CD4-positive, alpha-beta T cell treated with Interleukin-6 for 4 hours (primary cell): ENCODE measurements at places on chromosomes 5 and 9.

DNA sequence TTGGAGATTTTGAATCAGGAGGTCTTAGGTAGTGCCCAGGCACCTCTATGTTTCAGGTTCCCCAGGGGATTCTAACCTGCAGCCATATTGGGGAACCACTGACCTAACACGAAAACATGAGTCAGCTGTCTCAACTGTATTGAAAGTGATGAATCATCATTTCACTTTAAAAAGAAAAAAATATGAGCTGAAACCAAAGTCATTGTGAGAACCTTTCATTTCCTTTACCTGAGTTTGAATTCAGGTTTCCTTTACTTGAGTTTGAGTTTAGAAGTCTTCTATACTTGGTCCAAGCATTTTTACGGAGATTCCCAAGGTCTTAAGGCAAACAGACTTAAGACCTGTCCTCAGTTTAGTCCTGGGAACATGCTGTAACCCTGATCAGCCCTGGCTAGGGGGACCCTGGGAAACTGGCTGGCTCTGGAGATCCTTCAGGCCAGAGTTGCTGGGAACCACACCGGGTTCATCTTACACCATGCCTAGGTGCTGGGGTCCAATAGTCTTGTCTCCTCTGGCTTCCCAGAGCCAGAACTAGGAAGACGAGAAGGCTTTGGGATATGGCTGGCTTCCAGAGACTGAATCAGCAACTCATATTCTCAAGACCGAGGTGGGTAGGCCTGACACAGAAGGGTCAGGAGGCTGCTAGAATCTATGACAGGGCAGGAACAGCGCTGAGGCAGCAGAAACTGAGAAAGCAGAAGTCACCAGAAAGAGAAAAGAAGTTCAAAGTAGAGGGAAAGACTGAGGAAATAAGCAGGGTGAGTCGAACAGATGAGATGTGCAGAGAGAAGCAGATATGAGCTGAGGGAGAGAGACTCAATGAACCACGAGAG, 16.4 kb upstream of the PDCD1LG2 start:
- DNase-seq: peak; percentile 2

- no peak for DNase-seq
Measured at GRCh38 chr5:129362456-129362855, 97.6 kb upstream of the ADAMTS19 start.

GRCh38 chr9:36166168-36166927, 2.8 kb upstream of the CCIN start:
- DNase-seq: peak; percentile 82

DNA sequence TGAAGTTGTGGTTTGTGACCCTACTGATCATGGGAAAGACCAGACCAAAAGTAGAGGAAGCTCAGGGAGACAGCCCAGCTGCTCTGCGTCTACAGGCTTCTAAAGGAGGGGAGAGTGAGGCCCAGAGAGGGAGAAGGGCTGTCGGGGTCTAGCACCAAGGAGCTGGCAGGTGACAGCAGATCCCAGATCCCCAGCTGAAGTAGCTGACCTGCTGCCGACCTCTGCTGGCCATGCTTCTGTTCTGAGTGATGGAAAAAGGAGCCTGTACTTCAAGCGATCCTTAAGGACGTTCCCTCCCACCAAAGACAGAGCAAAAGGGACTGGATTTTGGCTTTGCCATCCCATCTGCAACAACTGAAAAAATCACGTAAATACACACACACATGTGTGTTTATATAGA, 22.7 kb upstream of the QSOX2 start:
- no peak for DNase-seq

DNA sequence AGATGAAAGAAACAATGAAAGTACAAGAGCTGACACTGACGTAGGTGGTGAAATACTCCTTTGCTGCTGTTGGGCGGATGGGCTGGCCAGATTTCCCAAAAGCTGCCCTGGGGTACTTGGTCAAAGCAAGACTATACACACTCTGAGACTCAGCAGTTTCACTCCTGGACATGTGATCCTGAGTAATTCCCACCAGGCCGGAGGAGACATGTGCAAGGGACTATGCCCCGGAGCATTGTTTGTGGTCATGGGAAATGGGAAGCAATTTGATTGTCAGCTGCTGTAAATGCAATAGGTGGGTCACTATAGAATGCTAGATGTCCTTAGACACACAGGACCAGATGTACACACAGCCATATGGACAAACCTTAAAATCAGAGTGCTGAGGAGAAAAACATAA, 116.1 kb downstream of the DCP2 start:
- no peak for DNase-seq

GRCh38 chr5:82806513-82806912, 270.7 kb downstream of the TMEM167A start:
- no peak for DNase-seq

- no peak for DNase-seq
Measured at GRCh38 chr9:111029260-111029659, 9.0 kb downstream of the LPAR1 start.

DNA sequence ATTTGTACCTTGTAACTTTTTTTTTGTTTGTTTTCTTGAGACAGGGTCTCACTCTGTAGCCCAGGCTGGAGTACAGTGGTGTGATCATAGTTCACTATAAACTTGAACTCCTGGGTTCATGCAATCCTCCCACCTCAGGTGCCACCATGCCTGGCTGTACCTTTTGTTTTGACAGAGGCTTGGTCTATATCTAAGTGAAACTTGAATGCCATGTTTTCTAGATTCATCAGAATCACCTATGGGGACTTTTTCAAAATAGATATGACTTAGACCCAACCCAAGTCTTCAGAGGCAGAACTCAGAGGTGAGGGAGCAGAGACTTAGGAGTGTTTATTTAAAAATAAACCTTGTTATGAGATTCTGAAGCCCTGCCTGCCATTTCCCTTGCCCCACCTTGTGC, 128.4 kb downstream of the PTTG1 start:
- no peak for DNase-seq

DNA sequence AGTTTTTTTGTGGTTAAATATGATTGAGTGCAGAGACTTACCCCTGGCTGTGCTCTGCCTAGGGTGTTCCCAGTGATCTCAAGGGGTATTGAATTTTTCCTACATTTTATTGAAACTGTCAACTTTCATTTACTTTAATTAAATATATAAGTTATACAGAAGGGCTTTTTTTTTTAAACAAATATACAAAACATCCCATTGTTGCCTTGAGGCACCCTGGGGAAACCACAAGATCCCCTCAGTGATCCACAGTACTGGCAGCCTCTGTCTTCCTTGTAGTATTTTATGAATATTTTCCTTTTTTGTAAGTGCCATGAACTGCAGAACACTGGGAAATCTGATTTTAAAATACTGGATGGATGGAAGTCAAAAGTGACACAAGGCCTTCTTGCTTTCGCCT, 123.7 kb downstream of the TLE1 start:
- DNase-seq: no peak

GRCh38 chr9:14192556-14192955, 121.4 kb downstream of the NFIB start:
- no peak for DNase-seq

DNA sequence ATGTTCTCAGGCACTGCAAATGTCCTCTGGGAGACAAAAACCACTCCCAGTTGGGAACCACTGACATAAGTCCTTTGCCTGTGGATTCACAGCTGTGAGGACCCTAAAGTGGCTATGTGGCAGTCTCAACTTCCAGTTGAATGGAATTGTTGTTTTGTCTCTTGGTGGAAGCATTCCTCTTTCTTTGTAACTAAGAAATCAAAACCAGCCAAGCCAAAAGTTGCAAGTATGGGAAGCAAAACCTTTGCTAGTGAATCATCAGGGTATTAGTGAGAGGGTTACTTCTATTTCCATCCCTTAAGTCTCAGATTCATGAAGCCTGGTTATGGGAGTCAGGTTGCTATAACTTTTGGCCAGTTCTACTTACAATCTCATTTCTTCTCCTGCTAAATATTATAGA, 49.8 kb upstream of the RPS23 start:
- DNase-seq: no peak

GRCh38 chr5:9782826-9783560, 152.8 kb upstream of the TAS2R1 start:
- DNase-seq: no peak

DNA sequence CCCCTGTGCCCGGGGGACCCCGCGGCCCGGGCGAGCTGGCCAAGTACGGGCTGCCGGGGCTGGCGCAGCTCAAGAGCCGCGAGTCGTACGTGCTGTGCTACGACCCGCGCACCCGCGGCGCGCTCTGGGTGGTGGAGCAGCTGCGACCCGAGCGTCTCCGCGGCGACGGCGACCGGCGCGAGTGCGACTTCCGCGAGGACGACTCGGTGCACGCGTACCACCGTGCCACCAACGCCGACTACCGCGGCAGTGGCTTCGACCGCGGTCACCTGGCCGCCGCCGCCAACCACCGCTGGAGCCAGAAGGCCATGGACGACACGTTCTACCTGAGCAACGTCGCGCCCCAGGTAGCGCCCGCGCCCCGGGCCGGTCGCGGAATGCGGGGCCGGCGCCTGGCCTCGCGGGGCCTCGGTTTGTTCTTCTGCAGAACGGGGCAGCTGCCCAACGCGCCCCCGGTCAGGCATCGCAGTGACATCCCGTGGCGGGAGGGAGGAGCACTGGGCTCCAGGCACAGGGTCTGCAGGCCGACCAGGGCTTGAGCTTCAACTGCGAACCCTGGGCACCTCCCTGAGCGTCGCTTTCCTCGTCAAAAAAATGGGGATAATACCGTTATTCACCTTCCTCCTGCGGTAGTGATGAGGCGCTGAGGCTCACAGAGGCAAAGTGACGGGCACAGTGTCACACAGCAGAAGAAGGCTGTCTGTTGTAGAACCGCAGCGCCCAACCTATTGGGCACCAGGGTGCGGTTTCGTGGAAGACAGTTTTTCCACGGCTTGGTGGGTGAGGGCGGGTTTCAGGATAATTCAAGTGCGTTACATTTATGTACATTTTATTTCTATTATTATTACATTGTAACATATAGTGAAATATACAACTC, 777 bp downstream of the ENDOG start:
- DNase-seq: peak; percentile 64

GRCh38 chr9:126057121-126057825, 269.4 kb upstream of the MVB12B start:
- no peak for DNase-seq

DNA sequence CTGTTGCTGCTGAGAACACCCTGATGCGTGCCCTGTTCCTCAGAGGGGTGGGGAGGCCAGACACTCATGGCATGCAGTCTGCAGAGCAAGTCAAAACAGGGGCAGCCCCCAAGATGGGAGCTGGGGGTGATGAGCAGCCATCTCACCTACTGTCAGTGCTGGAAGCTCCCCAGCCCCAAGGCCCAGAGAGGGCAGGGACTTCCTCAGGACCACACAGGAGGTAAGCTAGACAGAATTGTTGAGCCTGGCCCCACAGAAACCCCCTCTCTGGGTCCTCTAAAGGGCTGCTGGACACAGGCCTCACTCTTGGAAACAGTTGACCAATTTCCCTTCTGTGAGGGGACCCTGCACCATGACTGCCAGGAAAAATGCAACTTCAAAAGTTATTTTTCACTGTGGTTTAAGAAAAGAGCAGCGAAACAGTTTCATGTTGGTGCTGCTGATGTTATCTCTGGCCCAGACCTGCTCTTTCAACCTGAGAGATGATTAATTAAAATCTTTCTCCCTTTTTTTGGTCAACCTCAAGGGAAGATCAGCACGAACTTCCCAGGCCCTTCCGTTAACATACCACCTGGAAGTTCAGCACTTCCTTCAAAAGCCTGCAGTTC, 9.6 kb downstream of the CSF2 start:
- DNase-seq: no peak

DNA sequence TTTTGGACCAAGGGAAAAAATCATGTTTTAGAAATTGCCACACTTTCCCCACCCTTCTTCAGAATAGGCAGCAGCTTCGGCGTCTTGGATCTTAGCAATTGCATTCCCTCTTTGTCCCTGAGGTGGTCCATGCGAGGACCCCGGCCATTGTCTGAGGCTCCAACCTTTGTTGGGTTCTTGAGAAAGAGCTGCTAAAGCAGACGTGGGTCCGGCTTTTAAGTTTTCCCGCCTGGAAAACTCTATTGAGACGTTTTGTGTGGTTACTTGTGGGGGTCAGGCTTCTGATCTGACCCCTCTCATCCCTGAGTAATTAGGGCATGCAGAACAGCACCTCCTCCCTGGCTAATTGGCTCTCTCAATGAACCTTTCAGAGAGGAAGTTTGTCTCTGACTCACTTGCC, 509.6 kb upstream of the TNC start:
- no peak for DNase-seq

DNA sequence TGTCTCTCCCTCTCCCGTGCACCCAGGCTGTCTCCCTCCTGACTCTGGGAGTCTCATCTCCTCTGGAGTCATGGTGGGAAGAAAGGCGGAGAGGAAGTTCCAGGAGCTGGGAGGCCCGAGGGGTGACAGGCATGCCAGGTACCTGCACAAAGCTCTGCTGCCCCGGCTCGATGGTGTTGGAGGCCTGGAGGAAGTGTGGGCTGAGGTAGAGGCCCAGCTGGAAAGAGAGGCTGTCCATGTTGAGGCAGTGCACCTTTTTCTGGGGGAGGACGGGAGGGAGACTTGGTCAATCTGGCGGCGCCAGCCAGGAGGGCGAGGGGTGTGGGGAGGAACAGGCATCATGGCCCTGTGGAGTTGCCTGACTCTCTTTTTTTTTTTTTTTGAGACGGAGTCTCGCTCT, 15.9 kb downstream of the FPGS start:
- DNase-seq: no peak

DNA sequence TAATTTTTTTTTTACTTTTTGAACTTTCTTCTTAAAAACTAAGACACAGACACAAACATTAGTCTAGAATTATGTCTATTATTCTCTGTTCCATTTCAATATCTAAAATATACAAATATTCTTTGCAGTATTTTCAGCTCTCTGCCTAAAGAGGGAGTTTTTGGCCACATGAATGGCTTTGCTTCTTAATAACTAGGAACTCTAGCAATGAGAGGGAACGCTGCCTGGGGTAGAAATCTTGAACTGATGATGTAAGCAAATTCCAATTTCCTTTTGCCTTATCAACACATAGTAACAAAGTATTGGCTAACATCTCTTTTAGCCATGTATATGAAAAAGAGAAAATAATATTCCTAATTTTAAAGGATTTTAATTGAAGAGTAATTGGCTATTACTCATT, 51.9 kb downstream of the SLC25A46 start:
- no peak for DNase-seq

DNA sequence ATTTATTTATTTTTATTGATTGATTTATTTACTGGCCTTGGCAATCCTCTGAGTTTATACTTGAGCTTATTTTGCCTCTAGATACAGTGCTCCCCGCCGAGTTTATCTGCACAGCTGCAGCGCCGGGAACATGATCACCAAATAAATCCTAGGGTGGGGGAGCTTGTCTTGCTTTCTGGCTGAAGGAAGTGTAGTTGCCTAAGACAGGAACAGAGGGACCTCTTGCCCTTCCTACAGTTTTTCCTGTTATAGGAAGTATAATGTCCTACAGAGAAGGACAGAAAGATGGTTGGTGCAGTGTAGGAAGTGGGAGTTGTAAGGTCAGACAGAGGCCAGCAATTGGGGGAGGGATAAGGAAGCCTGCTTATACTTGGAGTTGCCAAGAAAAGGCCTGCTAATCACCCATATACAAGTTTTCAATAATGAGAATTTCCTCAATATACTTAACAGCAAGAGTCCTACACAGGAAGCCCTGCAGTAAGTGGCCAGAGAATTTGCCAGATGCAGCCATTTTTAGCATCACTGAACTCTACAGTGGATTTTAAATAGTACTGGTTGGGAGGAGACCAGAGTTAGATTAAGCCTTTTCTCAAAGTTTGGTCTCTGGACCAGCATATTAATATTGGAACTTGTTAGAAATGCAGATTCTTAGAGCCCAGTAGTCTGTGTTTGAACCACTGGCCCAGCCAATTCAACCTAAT, 7.7 kb downstream of the AOPEP start:
- DNase-seq: no peak
